ENCODE measurements at places on chromosomes 3 and 15.
A peak's percentile ranks its signal among the peaks of the same experiment; 100 is the strongest.

DNA sequence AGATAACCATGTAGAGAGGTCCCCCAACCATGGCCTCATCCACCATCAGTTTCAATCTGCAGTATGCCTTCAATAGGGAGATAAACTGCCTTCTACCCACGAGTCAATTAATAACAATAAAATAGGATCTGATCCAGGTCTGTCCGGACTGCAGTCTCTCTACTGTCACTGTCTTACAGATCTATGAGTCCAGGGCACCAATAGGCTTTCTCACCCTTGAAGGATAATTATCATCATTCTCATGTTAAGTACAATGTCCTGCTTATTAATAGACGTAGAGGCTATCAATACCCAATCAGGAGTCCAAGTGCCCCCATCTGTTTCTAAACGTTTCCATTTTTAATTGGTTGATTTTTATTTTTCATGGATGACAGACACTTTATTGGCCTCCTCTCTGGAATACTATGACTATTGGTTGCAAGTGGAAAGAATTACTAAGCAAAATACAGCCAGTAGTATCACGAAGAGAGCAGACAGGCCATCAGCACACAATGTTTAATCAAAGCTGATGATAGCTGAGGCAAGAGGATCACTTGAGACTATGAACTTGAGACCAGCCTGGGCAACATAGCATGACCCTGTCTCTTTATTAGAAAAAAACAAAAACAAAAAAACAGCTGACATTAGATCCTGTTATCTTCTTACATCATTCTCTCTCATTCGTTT, 480.7 kb downstream of the MAGI1 start:
- DNase-seq = no peak
- H3K36me3 ChIP-seq = no peaks in the 10 kb centered on the region
- H3K27me3 ChIP-seq = no peaks in the 10 kb centered on the region
- H3K4me3 ChIP-seq = no peak overlapping the region

GRCh38 chr15:55248895-55249294, 40.7 kb downstream of the RAB27A start:
- H3K4me1 ChIP-seq = peaks cover 8% of the 10 kb centered on the region
- no peak for DNase-seq
- H3K27ac ChIP-seq = no peak overlapping the region
- H3K27me3 ChIP-seq = no peaks in the 10 kb centered on the region
- H3K36me3 ChIP-seq = no peaks in the 10 kb centered on the region

GRCh38 chr3:52471371-52472238, 16.2 kb downstream of the NISCH start:
- no peak overlapping the region for H3K4me3 ChIP-seq
- peaks cover 41% of the 10 kb centered on the region for H3K36me3 ChIP-seq
- DNase-seq = no peak
- peaks cover 23% of the 10 kb centered on the region for H3K4me1 ChIP-seq
- H3K27me3 ChIP-seq = no peaks in the 10 kb centered on the region

DNA sequence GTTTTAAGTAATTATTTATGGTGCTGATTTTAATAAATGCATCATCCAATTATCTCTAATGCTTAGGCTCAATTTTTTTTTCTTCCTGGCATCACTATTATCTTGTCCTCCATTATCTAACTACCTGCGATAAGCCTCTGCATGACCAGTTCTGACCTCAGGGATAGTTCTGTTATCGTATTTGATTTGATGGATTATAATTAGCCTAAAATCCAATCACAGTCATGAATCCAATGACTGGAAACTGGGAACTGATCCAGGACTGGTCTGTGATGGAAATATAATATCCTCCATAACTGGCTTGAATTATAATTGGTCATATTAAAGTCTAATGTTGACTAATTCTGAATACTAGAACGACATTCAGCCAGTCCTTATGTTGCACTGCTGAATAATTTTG, 1.1 kb downstream of the MYH15 start:
- no peaks in the 10 kb centered on the region for H3K36me3 ChIP-seq
- no peak overlapping the region for H3K27ac ChIP-seq
- no peak overlapping the region for H3K4me3 ChIP-seq
- no peak for DNase-seq
- no peaks in the 10 kb centered on the region for H3K27me3 ChIP-seq

- no peak overlapping the region for H3K4me3 ChIP-seq
- H3K27ac ChIP-seq = no peak overlapping the region
- H3K36me3 ChIP-seq = no peaks in the 10 kb centered on the region
- no peaks in the 10 kb centered on the region for H3K27me3 ChIP-seq
Observed at GRCh38 chr15:67322481-67322880, 67.9 kb downstream of the IQCH start.

DNA sequence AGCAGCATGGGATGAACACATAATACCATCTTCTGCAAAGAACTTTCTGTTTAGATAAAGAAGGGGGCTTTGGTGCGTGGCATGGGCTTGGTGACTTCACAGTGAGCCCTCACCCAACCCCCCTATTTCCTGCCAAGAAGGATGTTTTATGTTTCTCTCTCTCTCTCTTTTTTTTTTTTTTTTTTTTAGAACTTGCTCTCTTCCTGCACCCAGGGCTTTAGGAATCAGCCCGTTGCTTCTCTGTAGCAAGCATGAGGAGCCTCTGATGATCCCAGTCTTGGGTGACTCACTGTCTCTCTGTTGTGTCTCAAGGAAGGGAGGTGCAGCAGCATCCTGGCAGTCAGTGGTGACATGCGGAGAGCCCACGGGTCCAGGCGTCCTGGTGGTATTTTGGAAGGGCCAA, 49.1 kb downstream of the CCK start:
- H3K27me3 ChIP-seq = no peaks in the 10 kb centered on the region
- no peak overlapping the region for H3K27ac ChIP-seq
- H3K4me1 ChIP-seq = no peaks in the 10 kb centered on the region
- DNase-seq = no peak
- H3K36me3 ChIP-seq = peaks cover 59% of the 10 kb centered on the region
- no peak overlapping the region for H3K4me3 ChIP-seq

DNA sequence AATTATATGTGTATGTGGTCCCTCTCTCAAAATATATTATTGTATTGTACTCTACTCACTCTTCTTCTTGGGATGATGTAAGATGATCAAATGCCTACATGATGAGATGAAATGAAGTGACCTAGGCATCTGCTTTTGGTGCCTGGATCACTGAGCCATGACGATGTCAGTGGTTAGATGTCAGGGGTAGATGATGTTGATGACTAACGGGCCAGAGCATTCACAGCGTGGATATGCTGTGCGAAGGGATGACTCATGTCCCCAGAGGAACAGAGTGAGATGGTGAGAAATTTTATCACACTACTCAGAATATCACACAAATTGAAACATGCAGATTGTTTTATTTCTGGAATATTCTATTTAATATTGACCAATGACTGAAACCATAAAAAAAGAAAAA, 233.9 kb upstream of the CADM2 start:
- no peak for DNase-seq
- H3K4me3 ChIP-seq = no peak overlapping the region
- H3K27ac ChIP-seq = no peak overlapping the region
- H3K4me1 ChIP-seq = no peaks in the 10 kb centered on the region

DNA sequence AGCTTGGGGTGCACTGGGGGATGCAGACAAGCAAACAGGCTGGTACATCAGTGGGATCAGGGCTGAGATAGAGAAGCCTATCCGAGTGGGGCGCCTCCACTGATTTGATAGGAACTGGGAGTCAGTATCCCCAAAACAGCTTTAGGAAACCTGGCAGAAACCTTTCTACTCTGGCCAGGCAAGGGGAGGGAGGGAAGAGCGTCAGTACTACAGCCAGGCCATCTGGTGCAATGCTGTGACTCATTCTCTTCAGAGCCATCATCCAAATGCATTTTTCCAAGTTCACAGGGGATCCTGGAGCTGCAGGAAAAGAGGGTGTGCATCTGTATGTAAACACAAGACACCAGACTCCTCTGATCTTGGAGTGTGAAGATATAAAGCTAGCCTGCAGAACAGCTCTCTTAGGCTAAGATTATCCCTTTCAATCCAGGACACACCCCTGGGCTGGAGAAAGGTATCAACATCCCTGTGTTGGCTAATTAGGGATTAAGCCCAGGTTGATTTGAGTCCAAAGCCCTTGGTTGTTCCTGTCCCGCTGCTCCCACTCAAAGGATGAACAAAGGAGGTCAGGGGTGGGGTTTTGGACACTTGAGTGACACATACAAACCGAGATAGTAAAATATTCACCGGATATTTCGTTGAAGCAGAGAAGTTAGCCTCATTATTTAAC, 9.3 kb downstream of the GALNT15 start:
- H3K27ac ChIP-seq = peak overlapping the region; percentile 64
- H3K36me3 ChIP-seq = no peaks in the 10 kb centered on the region
- no peak for DNase-seq
- no peak overlapping the region for H3K4me3 ChIP-seq

DNA sequence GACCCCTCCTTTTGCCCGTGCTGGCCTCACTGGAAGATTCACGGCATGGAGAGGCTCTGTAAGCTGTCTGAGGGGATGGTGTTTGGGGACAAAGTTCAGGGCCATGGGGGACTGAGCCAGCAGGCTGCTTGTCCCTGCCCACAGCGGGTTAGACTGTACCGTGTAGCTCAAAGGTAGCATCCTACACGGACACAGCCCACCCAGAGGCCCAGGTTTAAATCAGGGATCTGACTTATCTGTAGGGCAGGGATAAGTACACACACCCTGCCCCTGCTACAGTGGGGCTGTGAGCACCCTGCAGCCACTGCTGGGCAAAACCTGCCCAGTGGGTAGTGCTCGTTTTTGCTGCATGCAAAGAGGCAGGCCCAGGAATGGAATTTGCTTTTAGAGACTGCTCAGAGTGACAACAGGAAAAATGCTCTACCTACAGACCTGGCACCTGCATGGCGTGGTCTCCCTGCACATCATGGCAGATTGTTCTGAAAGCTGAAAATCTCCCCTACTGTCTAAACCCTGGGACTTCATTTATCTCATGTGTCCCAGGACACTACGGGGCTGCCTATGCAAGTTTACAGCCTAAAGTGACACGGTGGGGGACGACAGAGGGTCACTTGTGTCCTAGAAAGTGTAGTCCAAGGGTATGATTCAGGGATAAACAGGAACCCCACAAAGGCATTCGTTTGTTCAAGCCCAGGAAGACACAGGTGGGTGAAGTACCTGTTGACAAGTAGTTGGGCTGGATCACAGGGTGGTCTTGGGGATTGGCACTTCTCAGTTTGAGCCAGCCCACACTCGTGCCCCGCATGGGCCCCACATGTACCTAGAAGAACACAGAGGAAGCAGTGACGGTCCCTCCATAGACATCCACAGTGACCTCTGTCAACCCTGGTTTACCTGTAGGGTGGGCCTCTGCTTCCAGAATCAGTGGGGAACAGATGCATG, 27.7 kb downstream of the CHDH start:
- no peak overlapping the region for H3K4me3 ChIP-seq
- H3K36me3 ChIP-seq = no peaks in the 10 kb centered on the region
- peak; percentile 37 for DNase-seq

GRCh38 chr3:195265363-195265976, 5.5 kb downstream of the XXYLT1 start:
- no peak overlapping the region for H3K27ac ChIP-seq
- DNase-seq = no peak
- no peaks in the 10 kb centered on the region for H3K27me3 ChIP-seq
- H3K4me3 ChIP-seq = no peak overlapping the region

DNA sequence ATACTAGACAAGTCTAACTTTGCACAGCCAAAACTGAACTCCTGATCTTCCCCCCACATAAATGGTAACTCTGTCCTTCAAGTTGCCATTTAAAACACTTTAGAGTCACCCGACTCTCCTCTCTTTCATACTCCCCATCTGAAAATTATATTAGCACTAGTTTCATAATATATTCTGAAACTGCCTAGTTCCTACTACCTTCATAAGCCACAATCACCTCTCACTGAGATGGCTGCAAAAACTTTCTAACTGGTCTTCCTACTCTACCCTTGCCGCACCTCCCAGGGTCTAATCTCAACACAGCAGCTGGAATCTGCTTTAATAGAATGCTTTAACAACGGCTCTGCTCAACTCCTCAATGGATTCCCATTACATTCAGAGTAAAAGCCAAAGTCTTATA, 55.0 kb downstream of the GLB1 start:
- no peaks in the 10 kb centered on the region for H3K27me3 ChIP-seq
- no peak for DNase-seq
- no peak overlapping the region for H3K27ac ChIP-seq
- H3K4me3 ChIP-seq = no peak overlapping the region
- H3K4me1 ChIP-seq = no peaks in the 10 kb centered on the region

DNA sequence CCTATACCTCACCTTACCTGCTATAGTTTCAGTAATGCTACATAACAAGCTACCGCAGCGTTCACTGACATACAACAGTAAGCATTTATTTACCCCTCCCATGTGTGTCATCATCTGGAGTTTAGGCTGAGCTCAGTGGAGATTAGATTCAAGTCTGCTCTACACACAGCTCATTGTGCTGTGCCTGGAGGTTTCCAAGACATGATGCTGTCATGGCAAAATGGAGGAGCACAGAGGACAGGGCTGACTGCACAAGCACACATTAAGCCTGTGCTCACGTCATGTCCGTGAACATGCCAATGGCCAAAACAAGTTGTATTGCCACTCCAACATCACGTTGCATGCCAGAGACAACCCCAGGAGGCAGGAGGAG, 333.8 kb upstream of the TRIM42 start:
- H3K4me1 ChIP-seq = no peaks in the 10 kb centered on the region
- H3K27me3 ChIP-seq = no peaks in the 10 kb centered on the region
- H3K27ac ChIP-seq = no peak overlapping the region
- no peak for DNase-seq
- H3K36me3 ChIP-seq = no peaks in the 10 kb centered on the region

GRCh38 chr3:54550221-54550977, 377.5 kb downstream of the LRTM1 start:
- no peak for DNase-seq
- H3K27ac ChIP-seq = no peak overlapping the region
- peaks cover 9% of the 10 kb centered on the region for H3K4me1 ChIP-seq
- H3K4me3 ChIP-seq = no peak overlapping the region
- H3K36me3 ChIP-seq = no peaks in the 10 kb centered on the region

GRCh38 chr15:67307889-67308597, 53.5 kb downstream of the IQCH start:
- H3K4me1 ChIP-seq = peaks cover 15% of the 10 kb centered on the region
- H3K4me3 ChIP-seq = no peak overlapping the region
- no peak overlapping the region for H3K27ac ChIP-seq
- DNase-seq = no peak
- H3K27me3 ChIP-seq = no peaks in the 10 kb centered on the region
- H3K36me3 ChIP-seq = no peaks in the 10 kb centered on the region

GRCh38 chr3:177300039-177300833, 103.0 kb upstream of the TBL1XR1 start:
- no peaks in the 10 kb centered on the region for H3K27me3 ChIP-seq
- peak overlapping the region; percentile 55 for H3K27ac ChIP-seq
- no peak for DNase-seq
- peaks cover 6% of the 10 kb centered on the region for H3K4me1 ChIP-seq
- no peaks in the 10 kb centered on the region for H3K36me3 ChIP-seq

DNA sequence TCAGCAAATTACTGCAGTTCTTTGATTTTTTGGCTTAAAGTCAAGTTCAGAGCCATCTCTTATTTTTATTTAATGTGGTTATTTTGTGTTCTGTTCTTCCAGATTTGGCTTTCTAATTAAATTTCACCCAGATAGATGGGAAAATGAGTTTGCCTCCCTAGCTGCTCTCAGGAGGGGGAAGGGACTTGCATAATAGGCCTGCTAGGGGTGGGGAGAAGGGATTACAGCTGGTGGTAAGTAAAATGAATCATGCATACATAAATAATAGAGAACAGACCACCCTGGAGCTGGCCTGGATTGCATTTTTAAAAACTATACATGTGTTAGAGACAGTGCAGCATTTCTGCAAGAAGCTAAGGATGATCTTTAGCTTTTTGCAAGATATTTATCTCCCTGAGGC, 3.9 kb upstream of the PXYLP1 start:
- H3K27me3 ChIP-seq = no peaks in the 10 kb centered on the region
- H3K4me3 ChIP-seq = no peak overlapping the region
- H3K4me1 ChIP-seq = peaks cover 14% of the 10 kb centered on the region
- no peak for DNase-seq

All from sigmoid colon (tissue), 7 donors.